ENCODE measurements at places on chromosomes 12 and 14.

DNA sequence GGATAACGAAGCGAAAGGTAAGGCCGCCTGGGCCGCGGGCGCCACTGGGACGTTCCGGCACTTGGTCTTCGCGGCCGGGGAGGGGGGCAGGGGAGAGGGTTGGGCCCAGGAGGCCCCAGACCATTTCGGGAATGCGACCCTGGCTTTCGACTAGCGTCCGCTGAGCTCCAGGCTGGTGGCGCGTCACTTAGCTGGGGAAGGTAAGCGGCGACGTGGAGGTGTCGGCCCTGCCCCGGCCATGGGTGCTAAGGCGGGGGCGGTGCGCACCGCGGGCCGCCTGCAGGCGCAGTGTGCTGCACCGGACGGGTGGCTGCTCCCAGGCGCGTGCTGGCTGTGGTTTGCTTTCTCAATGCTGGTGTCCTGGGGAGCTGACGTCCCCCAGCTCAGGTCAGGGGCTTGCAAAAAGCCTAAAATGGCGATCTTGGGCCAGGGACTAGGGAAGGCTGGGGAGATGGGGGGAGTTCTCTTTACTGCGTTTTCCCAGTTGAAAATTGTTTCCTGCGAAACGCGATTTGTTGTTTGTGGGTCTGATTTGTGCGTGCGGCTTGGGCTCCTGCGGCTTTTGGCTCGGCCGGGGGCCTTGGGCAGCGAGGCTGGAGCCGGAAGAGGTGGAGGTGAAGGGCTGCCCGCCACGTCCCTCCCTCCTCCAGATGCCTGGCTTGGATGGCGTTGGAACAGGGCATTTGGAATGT lies 1.2 kb downstream of the HOXC10 start:
- no peaks in the 10 kb centered on the region for H3K27me3 ChIP-seq
- peaks cover 42% of the 10 kb centered on the region for H3K4me1 ChIP-seq
- no peak overlapping the region for H3K4me3 ChIP-seq
- DNase-seq, result no peak
- H3K27ac ChIP-seq, result no peak overlapping the region

DNA sequence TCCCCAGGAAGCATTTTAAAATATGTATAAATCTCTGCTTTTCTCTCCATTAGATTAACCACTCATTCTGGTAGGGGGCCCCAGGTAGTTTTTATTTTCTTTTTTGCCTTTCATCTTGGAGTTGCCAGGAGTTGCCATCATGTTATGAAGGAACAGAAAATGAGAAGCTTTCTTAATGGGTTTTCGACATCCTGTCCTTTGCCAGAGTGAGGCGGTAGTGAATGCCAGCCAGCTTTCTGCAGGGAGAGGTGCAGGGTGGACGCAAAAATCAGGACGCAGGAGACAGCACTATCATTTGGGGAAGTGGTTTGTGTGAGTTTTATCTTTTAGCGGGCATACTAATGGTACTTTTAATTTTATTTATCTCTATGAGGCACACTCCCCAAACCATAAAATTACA lies 1.7 kb downstream of the RASSF8 start:
- H3K4me1 ChIP-seq, result 0 out of 2 replicates have a peak, but pooled peaks cover 6% of the 10 kb centered on the region
- no peaks in the 10 kb centered on the region for H3K27me3 ChIP-seq
- H3K27ac ChIP-seq, result peak overlapping the region; percentile 84
- no peak for DNase-seq

DNA sequence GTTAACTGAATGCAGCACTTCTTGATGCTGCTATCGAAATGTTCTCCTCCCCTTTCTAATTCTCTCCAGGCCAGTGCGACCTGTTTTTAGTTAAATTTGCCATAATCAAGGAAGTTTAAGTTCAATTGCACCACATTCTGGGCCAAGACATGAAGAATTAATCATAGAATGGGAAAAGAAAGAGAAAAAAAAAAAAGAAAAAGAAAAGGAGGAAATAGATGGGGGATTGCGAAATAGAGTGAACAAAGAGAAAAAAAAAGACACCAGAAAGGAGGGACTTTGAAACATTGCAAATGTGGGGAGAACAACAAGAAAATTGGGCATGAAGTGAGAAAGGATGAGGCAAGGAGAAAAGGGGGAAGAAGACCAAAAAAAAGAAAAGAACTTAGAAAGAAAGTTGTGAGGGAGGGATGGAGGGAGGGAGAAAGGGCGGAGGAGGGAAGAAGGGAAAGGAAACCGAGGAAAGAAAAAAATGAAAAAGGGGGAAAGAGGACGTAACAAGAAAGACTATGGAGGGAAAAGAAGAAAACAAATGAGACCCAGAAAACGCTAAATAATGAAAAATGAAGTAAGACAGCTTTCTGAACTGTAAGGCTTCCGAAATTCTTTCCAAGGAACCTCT lies 32.8 kb upstream of the TBX5 start:
- DNase-seq, result no peak
- no peak overlapping the region for H3K27ac ChIP-seq
- peaks cover 1% of the 10 kb centered on the region for H3K27me3 ChIP-seq
- H3K36me3 ChIP-seq, result no peaks in the 10 kb centered on the region
- H3K4me3 ChIP-seq, result no peak overlapping the region
- H3K4me1 ChIP-seq, result no peaks in the 10 kb centered on the region

- H3K27me3 ChIP-seq, result no peaks in the 10 kb centered on the region
- no peaks in the 10 kb centered on the region for H3K36me3 ChIP-seq
- no peaks in the 10 kb centered on the region for H3K4me1 ChIP-seq
- no peak overlapping the region for H3K27ac ChIP-seq
- H3K4me3 ChIP-seq, result no peak overlapping the region
These were observed 59.4 kb upstream of the FICD start for GRCh38 chr12:108455706-108456105.

- no peak overlapping the region for H3K27ac ChIP-seq
- DNase-seq, result no peak
- no peaks in the 10 kb centered on the region for H3K36me3 ChIP-seq
- no peaks in the 10 kb centered on the region for H3K27me3 ChIP-seq
These were observed 13.5 kb downstream of the C3AR1 start for GRCh38 chr12:8052679-8053078.

GRCh38 chr14:73721101-73721821 lies 7.1 kb upstream of the PNMA1 start:
- H3K4me1 ChIP-seq, result no peaks in the 10 kb centered on the region
- no peak overlapping the region for H3K27ac ChIP-seq
- no peak overlapping the region for H3K4me3 ChIP-seq
- no peaks in the 10 kb centered on the region for H3K27me3 ChIP-seq

- no peak for DNase-seq
- H3K27me3 ChIP-seq, result no peaks in the 10 kb centered on the region
- no peak overlapping the region for H3K4me3 ChIP-seq
- no peak overlapping the region for H3K27ac ChIP-seq
These were observed 195.6 kb upstream of the FLRT2 start for GRCh38 chr14:85334316-85334715.

DNA sequence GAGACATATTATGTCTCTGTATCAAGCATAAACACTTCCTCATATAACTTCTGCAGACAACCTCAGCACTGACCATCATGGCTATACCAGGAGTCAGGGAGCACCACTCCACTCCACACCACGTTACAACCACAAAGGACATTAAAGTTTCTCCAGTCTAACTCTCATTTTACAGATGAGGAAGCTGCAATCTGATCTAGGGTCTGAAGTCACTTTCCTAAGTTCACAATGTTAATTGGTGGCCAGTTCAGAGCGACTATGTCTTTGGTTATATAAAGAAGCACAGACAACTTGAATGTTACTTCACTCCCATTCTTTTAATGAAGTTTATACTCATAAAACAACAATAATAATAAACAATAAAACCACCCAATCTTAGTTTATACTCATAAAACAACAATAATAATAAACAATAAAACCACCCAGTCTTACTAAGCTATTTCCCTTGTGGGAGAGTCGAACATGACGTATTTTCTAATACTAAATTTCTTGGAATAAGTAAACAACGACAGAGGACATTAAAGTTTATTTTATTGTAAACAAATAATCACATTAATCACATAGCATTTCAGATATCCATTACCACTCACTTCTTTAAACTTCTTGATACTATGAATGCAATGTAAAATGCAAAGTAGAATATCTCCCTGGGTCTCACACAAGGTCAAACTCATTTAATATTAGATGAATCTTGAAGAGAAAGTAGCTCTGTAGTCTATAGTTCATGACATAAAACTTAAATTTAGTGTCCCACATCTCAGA lies 72.4 kb upstream of the SSTR1 start:
- no peaks in the 10 kb centered on the region for H3K27me3 ChIP-seq
- no peaks in the 10 kb centered on the region for H3K4me1 ChIP-seq
- DNase-seq, result no peak
- no peak overlapping the region for H3K27ac ChIP-seq

DNA sequence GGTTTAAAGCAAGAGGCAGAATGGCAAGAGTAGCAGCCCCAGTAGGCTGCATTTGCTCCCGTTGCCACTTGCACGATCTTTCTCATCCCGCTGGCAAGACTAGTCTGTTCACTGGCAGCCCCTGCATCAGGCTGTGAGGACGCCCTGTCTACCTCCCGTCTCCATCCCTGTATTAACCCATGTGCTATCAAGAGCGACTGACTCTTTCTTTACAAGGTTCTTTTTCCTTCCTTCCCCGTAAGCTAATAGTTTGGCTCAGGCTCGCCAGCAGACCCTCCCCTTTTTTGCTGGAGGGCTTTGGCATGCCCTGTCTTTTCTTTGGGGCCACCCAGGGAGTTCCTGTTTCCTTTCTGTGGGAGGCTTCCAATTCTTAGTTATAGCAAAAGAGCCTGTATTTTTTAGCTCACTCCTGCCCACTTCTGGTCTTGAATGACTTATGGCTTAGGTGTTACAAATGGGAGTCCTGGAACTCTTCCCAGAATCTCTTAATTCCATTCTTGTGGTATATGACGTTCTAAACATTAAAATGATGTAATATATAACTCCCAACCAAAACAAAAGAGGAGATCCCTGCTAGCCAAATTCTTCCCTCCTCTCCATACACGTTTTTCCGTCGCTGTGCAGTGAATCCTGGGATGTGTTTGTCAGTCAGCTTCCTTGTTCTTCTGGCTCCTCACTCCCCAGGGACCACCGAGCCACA lies 149.0 kb downstream of the PRKCH start:
- H3K4me3 ChIP-seq, result no peak overlapping the region
- H3K27ac ChIP-seq, result no peak overlapping the region
- no peaks in the 10 kb centered on the region for H3K4me1 ChIP-seq
- no peaks in the 10 kb centered on the region for H3K27me3 ChIP-seq
- no peaks in the 10 kb centered on the region for H3K36me3 ChIP-seq
- no peak for DNase-seq

GRCh38 chr12:102611995-102612394 lies 131.6 kb upstream of the IGF1 start:
- H3K36me3 ChIP-seq, result no peaks in the 10 kb centered on the region
- no peaks in the 10 kb centered on the region for H3K4me1 ChIP-seq
- H3K27me3 ChIP-seq, result no peaks in the 10 kb centered on the region
- H3K27ac ChIP-seq, result no peak overlapping the region
- no peak overlapping the region for H3K4me3 ChIP-seq

- H3K4me1 ChIP-seq, result peaks cover 6% of the 10 kb centered on the region
- H3K27me3 ChIP-seq, result no peaks in the 10 kb centered on the region
- H3K36me3 ChIP-seq, result peaks cover 2% of the 10 kb centered on the region
- H3K27ac ChIP-seq, result peak overlapping the region; percentile 99
- no peak for DNase-seq
- peak overlapping the region; percentile 72 for H3K4me3 ChIP-seq
These were observed 824 bp upstream of the PSMB5 start for GRCh38 chr14:23035303-23036144.

GRCh38 chr14:75113932-75114539 lies 12.8 kb downstream of the NEK9 start:
- no peak overlapping the region for H3K4me3 ChIP-seq
- H3K36me3 ChIP-seq, result no peaks in the 10 kb centered on the region
- DNase-seq, result no peak
- H3K4me1 ChIP-seq, result no peaks in the 10 kb centered on the region

- H3K4me1 ChIP-seq, result no peaks in the 10 kb centered on the region
- no peak overlapping the region for H3K4me3 ChIP-seq
- H3K27ac ChIP-seq, result no peak overlapping the region
These were observed 30.3 kb upstream of the ESR2 start for GRCh38 chr14:64324461-64324860.

DNA sequence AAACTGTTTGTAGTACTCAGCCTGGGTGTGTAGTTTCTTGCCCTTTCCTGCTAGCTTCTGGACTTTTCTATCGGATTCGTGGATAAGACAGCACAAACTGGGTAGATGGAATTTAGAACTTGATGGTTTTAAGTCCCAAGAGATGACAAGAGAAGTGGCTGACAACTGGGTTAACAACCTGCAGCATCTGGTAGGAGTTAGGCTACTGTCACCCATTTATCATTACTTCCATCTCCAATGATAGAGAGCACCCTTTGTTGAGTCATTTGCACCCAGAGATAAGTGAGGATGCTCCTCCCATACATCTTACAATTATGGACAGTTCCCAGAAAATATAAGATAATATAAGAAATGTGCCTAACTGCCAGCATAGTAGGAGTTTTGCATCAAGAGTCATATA lies 50.2 kb upstream of the FLRT2 start:
- DNase-seq, result no peak
- H3K4me3 ChIP-seq, result no peak overlapping the region
- H3K36me3 ChIP-seq, result no peaks in the 10 kb centered on the region
- H3K27ac ChIP-seq, result no peak overlapping the region
- no peaks in the 10 kb centered on the region for H3K27me3 ChIP-seq
- peaks cover 39% of the 10 kb centered on the region for H3K4me1 ChIP-seq

GRCh38 chr12:97305651-97306050 lies 157.0 kb upstream of the RMST start:
- no peaks in the 10 kb centered on the region for H3K4me1 ChIP-seq
- H3K27ac ChIP-seq, result no peak overlapping the region
- no peaks in the 10 kb centered on the region for H3K36me3 ChIP-seq
- no peaks in the 10 kb centered on the region for H3K27me3 ChIP-seq
- no peak for DNase-seq

DNA sequence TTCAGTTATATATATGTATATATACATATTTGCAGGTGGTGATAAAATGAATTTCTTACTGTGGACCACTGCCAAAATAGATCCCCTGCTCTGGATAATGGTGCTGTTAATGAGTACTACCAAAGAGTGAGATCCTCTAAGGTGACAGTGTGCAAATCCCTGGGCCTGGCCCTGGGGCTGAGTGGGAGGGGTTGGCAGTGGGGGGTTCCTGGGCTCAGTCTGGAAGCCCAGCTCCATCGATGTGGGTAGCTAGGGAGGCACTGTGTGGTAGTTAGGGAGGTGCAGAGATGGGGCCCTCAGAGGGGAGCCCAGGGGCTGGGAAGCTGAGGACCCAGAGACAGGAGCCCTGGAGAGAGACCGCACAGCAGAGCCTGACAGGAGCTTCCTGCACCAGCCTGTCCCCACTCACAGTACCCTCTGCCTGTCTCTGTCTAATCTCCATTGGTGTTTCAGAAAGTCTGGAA lies 9.1 kb downstream of the KRT8 start:
- H3K4me3 ChIP-seq, result no peak overlapping the region
- H3K4me1 ChIP-seq, result peaks cover 57% of the 10 kb centered on the region
- H3K36me3 ChIP-seq, result peaks cover 18% of the 10 kb centered on the region
- H3K27me3 ChIP-seq, result no peaks in the 10 kb centered on the region

GRCh38 chr12:54368025-54368708 lies 3.9 kb upstream of the GPR84 start:
- H3K27ac ChIP-seq, result no peak overlapping the region
- no peak for DNase-seq
- no peak overlapping the region for H3K4me3 ChIP-seq
- H3K36me3 ChIP-seq, result no peaks in the 10 kb centered on the region

DNA sequence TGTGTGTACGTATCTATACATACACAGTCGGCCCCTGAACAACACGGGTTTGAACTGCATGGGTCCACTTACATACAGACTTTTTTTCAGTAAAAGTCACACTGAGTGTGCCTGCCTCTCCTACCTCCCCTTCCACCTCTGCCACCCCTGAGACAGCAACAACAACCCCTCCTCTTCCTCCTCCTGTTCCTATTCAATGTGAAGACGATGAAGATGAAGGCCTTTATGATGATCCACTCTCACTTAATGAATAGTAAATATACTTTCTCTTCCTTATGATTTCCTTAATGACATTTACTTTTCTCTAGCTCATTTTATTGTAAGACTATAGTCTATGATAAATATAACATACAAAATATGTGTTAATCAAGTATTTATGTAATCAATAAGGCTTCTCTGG lies 25.5 kb downstream of the TM7SF3 start:
- peaks cover 11% of the 10 kb centered on the region for H3K4me1 ChIP-seq
- H3K27me3 ChIP-seq, result no peaks in the 10 kb centered on the region

Measured in Caco-2 (cell line).